Suppressor macrophage (primary cell): ENCODE measurements at places on chromosomes 2 and 18.

DNA sequence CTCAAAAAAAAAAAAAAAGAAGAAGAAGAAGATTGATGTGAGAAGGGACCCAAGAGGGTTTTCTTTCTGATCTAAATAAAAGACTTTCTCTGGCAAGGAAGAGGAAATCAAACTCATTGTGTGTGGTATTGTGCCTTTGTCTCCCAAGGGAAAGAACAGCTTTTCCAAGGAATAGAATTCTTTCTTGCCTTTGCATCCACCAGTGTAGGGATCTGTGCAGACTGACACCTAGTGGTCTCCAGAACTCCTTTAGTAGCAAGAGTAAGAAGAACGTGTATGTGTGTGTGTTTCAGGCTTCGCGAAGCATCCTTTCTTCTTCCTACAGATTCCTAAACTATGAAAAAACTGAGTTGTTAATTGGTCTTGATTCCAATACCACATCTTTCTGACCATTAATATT lies 33.5 kb upstream of the CRIM1 start:
- no peak for DNase-seq

DNA sequence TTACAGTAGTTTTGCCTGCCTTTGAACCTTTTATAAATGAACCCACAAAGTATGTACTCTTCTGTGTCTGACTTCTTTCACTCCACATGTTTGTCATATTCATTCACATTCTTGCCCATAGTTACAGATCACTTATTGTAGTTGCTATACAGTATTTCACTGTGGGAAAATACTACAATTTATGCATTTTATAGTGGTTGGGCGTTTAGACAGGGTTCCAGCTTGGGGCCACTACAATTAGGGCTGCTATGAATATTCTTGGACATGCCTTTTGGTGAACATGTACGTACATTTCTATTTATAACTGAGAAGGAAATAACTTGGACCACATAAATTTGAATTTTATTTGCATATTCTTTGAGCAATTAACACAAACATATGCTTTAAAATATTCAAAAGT lies 15.4 kb upstream of the PMAIP1 start:
- DNase-seq: no peak

DNA sequence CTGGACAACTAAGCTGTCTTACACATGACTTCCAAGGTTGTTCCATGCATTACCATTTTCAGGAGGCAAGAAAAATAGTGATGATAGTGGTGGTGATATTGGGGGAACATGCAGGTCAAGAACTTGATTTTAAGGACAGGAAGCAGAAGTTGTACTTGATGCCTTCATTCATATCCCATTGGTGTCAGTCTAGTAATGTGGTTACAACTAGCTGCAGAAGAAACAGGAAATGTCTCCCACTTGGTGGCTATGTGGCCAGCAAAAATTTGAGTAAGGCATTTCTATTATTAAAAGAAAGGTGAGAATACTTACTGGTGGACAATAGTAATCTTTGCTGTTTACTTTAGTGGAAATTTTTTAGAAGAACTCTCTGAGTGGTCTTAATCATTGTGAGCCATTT lies 103.4 kb downstream of the ALMS1 start:
- DNase-seq: peak; percentile 2

DNA sequence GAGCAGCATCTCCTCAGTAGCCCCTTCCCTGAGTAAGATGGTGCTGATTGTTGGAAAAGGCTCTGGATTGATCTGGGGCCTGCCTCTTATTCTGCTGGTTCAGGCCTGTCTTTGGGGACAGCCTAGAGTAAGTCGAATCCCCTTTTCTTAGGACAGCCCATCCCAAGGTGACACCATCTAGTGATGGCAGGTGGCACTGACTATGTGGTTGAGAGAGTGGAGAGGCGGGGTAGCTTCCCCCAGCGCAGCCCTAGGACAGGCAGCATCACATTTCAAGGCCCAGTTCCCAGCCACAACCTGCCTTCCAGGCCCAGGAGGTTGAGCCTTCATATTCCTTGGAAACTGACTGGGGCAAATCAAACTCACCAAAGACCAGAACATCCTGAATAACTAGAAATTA lies 69.1 kb upstream of the B3GNT7 start:
- DNase-seq: no peak

DNA sequence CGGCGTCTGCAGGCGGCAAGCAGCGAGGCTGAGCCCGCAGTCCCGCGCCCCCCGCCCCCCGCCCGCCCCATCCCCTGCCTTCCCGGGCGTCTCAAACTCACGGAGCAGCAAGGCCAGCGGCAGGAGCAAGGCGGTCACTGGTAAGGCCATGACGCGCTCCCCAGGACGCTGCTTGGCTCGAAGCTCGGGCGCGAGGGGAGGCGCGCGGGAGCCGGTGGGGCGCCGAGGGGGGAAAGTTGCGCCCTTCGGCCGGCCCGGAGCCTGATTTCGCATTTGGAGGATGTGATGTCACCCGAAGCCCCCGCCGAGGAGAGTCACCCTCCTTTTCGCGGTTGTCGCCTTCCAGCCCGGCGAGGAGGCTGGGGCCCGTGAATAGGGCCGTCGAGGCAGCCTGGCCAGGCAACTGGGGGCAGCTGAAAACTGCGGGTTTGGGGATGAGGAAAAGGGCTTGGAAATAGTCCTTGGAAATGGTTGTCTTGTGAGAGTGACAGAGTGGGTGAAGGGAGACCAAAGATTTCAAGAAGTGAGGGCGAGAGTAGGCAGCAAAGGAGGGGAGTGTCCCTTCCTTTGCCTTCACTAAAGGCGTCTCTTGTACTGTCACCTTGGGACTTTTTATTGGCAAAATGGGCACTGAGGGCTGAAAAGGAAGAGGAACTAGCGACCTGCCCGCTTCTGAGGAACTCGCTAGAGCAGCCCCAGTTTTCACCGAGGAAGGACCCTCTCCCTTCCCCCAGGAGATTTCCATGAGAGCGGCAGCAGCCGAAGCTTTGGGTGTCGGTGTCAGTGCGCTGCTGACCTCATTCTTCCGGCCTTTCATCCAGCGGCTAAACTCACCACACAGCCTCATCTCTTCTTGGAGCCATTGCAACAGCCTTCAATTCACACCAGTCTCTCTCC lies at the start of gene CD8A:
Gene CD8A, minus strand, starts transcription at position 238 of the 897 bp plus-strand sequence. Its CDS starts 88 bp downstream, at position 150.
- peak; percentile 64 for DNase-seq

GRCh38 chr18:36665952-36666351 lies 162.8 kb downstream of the TPGS2 start:
- no peak for DNase-seq

DNA sequence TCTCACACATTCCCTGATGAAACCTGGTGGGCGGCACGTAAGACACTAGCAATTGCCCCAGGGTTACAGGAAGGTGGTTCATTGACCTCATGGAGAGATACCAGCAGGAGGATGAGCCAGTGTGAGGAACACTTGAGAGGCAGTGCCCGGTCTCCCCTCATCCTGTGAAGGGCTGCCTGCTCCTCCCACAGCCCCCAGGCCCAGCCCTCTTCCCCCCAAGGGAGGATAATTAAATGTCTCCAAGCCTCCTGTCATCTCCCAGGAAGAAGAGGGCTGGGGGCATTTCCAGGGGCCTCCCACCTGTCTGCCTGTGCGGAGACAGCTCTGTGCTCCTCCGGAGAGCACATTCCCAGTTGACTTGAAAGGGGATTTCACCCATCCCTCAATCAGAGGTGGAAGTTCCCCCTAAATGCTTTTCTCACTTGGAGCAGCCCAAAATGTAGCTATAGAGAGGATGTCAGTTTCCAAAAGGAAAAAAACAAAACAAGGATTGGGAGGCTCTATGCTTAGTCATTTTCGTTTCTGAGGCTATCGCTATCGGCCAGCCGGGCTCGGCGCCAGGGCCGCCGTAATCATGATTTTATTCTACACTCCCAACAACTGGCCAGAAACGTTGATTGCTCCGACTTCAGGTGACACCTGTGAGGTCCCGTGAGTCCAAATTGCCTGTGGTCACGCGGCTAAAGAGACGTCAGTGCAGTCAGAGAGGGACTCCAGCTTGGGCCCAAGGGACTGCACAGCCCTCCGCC lies 7.1 kb downstream of the KCNF1 start:
- no peak for DNase-seq

GRCh38 chr2:126886211-126886915 lies 12.3 kb upstream of the TEX51 start:
- peak; percentile 87 for DNase-seq

GRCh38 chr2:206558492-206558891 lies 83.8 kb upstream of the FAM237A start:
- DNase-seq: no peak

DNA sequence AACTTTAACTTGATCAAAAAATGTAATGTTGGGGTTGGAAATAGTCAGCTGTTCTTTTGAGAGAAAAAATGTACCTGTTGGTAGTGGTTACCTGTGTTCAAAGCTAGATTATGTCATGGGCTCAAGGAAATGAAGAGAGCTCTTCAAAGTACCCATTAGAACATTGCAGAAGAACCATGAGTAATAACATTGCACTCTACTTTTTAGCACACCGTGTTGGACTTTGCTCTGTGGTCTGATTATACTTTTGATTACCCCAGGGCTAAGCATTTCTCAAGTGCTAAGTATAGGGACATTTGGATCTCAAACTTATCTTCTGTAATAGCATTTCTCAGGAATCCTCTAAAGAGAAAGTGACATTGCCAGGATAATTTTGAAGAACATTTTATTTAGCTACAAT lies 1122.8 kb upstream of the CELF4 start:
- no peak for DNase-seq

- DNase-seq: no peak
Observed at GRCh38 chr2:214450118-214450894, 39.5 kb downstream of the VWC2L start.

DNA sequence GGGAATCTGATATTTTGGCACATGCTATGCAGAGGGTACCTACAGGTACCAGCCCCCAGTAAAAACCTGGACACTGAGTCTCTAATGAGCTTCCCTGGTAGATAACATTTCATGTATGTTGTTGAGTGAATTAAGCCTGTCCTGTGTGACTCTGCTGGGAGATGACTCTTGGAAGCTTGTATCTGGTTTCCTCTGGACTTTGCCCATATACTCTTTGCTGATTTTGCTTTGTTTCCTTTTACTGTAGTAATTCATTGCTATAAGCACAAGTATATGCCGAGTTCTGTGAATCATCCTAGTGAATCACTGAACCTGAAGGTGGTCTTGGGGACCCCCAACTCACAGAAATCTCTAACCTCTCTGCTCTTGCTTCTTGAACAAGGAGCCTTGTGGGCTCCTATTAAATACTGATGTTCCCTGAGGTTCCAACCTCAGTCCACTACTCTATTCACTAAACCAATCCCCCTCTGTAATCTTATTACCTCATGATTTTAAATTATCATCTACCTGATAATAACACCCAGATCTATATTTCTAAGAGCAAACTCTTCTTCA lies 94.3 kb upstream of the WDSUB1 start:
- no peak for DNase-seq

DNA sequence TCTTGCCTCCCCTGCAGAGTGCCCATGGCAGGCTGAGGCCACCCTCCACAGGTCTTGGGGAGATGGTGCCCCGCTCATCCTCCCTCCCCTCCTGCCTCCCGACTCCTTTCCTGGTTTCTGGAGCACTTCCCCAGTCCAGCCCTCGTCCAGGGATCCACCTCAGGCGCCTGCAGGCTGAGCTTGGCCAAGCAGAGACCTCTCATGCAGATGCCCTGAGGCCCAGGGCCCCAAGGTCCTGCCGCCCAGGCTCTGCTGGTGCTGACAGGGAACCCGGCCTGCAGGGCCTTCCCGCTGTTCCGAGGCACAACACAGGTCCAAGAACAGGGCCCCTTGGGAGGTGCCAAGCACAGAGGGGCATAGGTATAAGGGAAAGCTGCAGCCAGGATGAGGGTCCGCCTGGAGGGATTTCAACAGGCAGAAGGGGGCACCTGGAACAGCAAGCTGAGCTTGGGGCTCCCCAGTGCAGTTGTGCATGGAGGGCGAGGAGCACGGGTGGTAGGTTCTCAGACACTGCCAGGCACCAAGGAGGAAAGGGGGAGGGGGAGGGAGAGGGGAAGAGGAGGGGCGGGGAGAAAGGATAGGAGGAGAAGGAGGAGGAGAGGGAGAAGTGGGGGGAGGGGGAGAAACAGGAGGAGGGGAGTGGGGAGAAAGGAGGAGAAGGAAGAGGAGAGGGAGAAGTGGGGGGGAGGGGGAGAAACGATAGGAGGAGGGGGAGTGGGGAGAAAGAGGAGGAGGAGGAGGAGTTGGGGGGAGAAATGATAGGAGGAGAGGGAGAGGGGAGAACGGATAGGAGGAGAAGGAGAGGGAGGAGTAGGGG lies 1.2 kb upstream of the ANO7 start:
- DNase-seq: no peak

GRCh38 chr2:156147594-156148330 lies 184.8 kb downstream of the NR4A2 start:
- DNase-seq: no peak

- DNase-seq: peak; percentile 31
Observed at GRCh38 chr2:128394007-128394730, 75.5 kb upstream of the HS6ST1 start.

DNA sequence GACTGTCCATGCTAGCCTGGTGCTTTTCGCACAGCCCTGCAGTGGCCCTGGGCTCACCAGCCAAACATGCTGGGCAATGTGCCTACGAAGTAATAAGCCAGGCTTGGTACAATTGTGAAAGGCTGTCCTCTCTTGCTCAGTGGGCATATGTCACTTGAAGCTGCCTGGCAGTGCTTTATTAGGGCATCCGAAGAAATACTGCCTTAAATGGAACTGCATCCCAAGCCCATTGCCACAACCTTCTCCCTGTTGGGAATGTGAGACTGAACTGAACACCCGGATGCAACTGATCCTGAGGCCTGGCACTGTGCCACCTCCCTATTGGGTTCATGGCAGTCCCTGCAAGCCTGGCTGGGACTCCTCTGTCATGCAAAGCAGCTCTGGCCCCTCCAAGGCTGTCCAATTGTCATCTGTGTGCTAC lies 15.9 kb downstream of the CAPG start:
- no peak for DNase-seq

DNA sequence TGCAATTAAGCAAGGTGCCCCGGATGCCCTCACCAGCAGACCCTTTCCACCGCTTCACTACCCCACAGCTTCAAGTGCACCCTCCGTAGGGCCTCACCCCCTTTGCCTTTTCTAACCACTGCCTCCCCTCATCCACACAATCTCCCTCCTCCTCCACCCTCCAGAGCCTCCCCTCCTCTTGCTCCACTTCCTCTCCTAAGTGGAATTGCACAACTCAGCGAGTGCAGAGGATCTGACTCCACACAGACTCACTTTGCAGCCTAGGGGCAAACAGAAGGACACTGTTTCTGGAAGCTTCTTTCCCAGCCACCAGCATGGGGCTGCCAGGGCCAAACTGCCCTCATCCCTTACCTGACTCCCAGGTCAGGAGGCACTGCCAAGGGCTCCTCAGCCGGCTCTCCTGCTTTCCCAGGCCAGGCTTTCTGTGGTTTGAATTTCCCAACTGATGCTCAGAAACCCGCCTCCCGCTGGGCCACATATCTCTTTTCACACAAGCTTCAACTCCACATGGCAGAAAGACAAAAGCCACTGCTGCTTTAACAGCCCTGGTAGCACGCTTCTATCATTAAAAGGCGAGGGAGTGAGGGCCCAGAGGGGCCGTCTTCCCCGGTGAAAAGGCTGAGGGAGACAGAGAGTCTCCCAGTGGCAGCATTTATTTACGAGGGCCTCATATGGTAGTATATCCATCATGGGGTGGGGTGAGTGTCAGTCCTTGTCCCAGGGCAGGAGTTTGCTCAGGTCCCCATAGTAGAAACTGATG lies 74.7 kb upstream of the MGAT4A start:
- DNase-seq: peak; percentile 77

- no peak for DNase-seq
Observed at GRCh38 chr2:133437492-133437891, 130.8 kb downstream of the NCKAP5 start.

- no peak for DNase-seq
Observed at GRCh38 chr18:55048892-55049291, 89.6 kb upstream of the CCDC68 start.

GRCh38 chr2:30366199-30366691 lies 80.8 kb upstream of the LCLAT1 start:
- DNase-seq: peak; percentile 40
